Activated CD8-positive, alpha-beta memory T cell treated with anti-CD3 and anti-CD28 coated beads, Interleukin-2, amount 10 ng/mL, durations not matched to agents 7 days and 5 days (primary cell): ENCODE measurements at places on chromosomes 12 and 14. TPM values are rescaled to one million over a fixed set of nuclear protein-coding genes. Genes with fewer than 3 reads are reported as not detected.
A peak's percentile ranks its signal among the peaks of the same experiment; 100 is the strongest.

Gene TPPP2
- not detected for total RNA-seq

DNA sequence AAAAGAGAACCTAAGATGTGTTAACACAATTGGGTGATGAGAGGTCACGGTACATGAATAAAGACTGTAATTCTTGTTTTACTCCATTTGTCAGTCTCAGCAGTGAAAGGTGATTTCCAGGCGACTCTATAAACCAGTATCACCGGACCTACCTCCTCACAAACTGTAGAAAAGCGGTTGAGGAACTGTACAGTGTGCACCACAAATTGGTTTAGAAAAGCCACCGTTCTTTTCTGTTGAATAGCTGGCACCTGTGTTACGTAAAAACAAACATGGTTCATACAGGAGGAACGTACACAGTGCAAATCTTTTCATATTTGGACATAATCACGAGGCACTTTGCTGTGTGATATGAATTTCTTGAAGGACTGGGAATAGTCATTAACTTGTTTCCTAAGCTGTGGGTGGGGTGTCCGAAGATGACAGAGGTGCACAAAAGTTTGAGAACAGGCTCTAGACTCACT lies 663 bp downstream of the WASHC3 start:
- H3K4me3 ChIP-seq = peak overlapping the region; percentile 92
- H3K36me3 ChIP-seq = peaks cover 29% of the 10 kb centered on the region
- DNase-seq = peak; percentile 76
- H3K27ac ChIP-seq = peak overlapping the region; percentile 97
- peaks cover 45% of the 10 kb centered on the region for H3K4me1 ChIP-seq

Gene PIWIL1
- not detected for total RNA-seq

DNA sequence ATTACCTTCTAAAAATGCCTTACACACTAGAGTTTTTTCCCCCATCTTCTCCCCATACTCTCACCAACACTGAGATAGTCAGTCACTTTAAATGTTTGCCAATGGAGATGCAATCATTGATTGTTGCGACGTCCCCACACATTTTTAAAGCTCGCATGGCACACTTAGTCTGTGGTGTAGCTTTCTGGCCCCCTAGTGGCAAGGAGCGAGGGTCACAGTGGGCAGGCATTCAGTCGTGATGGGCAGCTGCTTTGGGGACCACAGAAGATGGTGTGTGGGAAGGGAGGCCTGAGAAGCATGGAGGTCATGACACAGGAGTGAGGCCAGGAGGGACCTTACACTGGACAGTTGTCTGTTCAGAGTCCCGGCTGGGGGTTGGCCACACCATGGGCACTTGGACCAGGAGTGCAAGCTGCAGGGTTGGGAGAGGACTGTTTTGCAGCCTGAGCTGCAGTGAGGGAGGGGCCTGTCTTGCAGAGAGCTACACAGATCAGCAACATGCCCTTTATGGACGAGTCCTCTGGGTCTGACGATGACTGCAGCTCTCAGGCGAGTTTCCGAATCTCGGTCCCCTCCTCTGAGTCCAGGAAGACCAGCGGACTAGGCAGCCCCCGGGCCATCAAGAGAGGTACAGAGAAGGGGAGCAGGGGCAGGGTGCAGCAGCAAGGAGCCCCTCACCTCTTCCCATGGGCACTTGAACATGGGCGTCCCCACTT lies 28.6 kb downstream of the PIGH start:
- H3K27me3 ChIP-seq = peaks cover 3% of the 10 kb centered on the region
- peaks cover 10% of the 10 kb centered on the region for H3K4me1 ChIP-seq
- H3K36me3 ChIP-seq = no peaks in the 10 kb centered on the region
- no peak overlapping the region for H3K4me3 ChIP-seq
- H3K27ac ChIP-seq = no peak overlapping the region

- H3K27ac ChIP-seq = no peak overlapping the region
- no peak for DNase-seq
- H3K4me3 ChIP-seq = no peak overlapping the region
- H3K4me1 ChIP-seq = no peaks in the 10 kb centered on the region
These were observed 369.0 kb downstream of the DIO2 start for GRCh38 chr14:79842270-79842669.

Gene NGB
- total RNA-seq = not detected

Gene ACOT6
- total RNA-seq = not detected

Gene DCN
- total RNA-seq = not detected

Gene GYS2
- not detected for total RNA-seq

GRCh38 chr14:34407951-34408350 lies 54.1 kb downstream of the SPTSSA start:
- no peak overlapping the region for H3K4me3 ChIP-seq
- DNase-seq = no peak
- no peak overlapping the region for H3K27ac ChIP-seq
- peaks cover 3% of the 10 kb centered on the region for H3K36me3 ChIP-seq
- H3K27me3 ChIP-seq = peaks cover 10% of the 10 kb centered on the region
- no peaks in the 10 kb centered on the region for H3K4me1 ChIP-seq

Gene GLS2
- total RNA-seq = 1.1 TPM

Gene HRK
- not detected for total RNA-seq

Gene TNS2
- 0.89 TPM for total RNA-seq

Gene BICDL1
- 59.8 TPM for total RNA-seq

Gene SLC25A47
- not detected for total RNA-seq

- H3K27me3 ChIP-seq = peaks cover 46% of the 10 kb centered on the region
- no peak overlapping the region for H3K27ac ChIP-seq
- no peaks in the 10 kb centered on the region for H3K36me3 ChIP-seq
These were observed 7.4 kb downstream of the SMOC1 start for GRCh38 chr14:69886453-69887242.

GRCh38 chr12:107891967-107892366 lies 117.5 kb downstream of the ASCL4 start:
- no peaks in the 10 kb centered on the region for H3K36me3 ChIP-seq
- no peaks in the 10 kb centered on the region for H3K4me1 ChIP-seq
- peaks cover 16% of the 10 kb centered on the region for H3K27me3 ChIP-seq
- no peak overlapping the region for H3K4me3 ChIP-seq

Gene KRT77
- total RNA-seq = not detected

DNA sequence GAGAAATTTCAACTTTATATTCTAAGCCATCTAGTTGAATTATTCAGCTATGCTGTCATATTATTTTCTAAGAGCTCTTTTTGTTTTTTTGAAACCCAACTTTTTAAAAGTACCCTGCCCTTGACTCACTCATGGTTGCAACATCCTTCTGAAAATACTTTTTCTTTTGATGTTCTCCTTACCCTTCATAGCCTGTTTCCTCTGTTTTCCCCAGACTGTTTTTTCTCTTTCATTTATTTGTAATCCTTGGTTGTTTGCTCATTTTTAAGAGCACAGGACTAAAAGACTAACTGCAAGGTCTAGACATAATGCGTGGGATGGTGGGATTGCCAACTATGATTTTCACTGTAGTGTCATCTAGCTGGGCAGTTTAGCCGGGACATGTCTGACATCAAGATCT lies 21.2 kb upstream of the CDKL1 start:
- no peak overlapping the region for H3K4me3 ChIP-seq
- H3K27me3 ChIP-seq = no peaks in the 10 kb centered on the region
- H3K36me3 ChIP-seq = peaks cover 43% of the 10 kb centered on the region
- no peak overlapping the region for H3K27ac ChIP-seq
- H3K4me1 ChIP-seq = no peaks in the 10 kb centered on the region

- H3K4me3 ChIP-seq = no peak overlapping the region
- DNase-seq = no peak
- no peak overlapping the region for H3K27ac ChIP-seq
These were observed 32.2 kb downstream of the SLC25A21 start for GRCh38 chr14:37140176-37140575.

GRCh38 chr14:86613786-86614185 lies 1083.8 kb downstream of the FLRT2 start:
- no peak for DNase-seq
- H3K36me3 ChIP-seq = no peaks in the 10 kb centered on the region
- no peak overlapping the region for H3K27ac ChIP-seq
- no peak overlapping the region for H3K4me3 ChIP-seq
- H3K27me3 ChIP-seq = no peaks in the 10 kb centered on the region

Gene MGAT2
- 75.9 TPM for total RNA-seq

Gene DAO
- total RNA-seq = not detected

- no peaks in the 10 kb centered on the region for H3K36me3 ChIP-seq
- H3K27ac ChIP-seq = no peak overlapping the region
- H3K4me1 ChIP-seq = no peaks in the 10 kb centered on the region
These were observed 7.5 kb downstream of the PTGR2 start for GRCh38 chr14:73859145-73859544.

DNA sequence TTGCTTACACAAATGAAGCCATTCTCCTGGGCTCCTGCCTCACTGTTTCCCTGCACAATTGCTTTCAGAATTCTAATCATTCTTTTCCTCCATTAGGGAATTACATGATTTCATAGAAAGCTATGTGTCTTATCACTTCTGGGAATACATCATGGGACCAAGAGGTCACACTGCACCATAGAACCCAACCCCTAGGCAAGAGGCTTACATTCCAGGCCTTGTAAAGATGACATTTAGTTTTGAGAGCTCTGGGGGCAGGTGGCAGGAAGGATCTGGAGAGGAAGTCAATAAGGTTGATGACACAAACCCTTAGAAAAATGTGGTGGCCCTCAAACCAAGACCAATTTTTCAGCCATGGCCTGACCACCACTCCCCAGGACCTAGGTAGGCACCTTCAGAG lies 57.1 kb downstream of the NUAK1 start:
- peaks cover 14% of the 10 kb centered on the region for H3K27me3 ChIP-seq
- no peak overlapping the region for H3K4me3 ChIP-seq
- no peaks in the 10 kb centered on the region for H3K36me3 ChIP-seq
- no peaks in the 10 kb centered on the region for H3K4me1 ChIP-seq

DNA sequence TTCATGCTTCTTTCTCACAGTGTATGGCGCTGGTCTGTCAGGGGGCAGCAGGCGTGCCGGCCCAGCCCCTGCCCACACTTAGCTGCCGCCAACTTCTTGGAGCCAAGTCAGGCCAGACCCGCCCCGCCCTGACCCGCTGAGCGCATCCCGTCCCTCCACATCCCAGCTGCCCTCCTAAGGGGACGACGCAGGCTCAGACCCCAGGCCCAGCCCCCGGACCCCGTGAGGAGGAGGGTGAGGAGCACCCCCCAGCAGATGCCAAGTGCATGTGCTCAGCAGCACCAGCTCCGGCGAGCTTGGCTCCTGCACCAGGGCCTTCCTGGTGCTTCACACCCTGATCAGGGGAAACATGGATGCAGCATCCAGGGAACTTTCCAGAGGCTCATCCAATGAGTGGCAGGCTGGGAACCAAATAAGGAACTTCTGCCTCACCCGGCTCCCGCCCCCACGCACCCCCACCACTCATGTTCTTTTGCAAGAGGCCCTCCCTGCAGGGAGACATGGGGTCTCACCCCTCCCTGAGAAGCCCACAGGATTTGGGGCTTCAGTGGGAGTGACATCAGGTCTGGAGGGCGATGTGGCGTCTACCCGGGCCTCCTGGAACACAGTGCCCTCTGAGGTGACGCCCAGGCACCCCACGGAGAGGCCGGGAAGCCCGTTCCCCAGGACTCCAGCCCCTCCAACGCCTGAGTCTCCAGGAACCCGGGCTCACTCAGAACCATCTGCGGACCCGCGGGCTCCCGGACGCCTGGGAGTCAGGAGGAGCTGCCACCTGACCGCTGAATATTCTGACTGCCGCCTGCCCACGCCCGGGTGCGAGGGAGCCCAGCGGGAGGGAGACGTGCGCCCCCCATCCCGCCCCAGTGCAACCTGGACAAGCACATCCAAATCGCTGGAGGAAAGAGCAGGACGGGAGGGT lies 70.0 kb upstream of the GALNT9 start:
- peaks cover 7% of the 10 kb centered on the region for H3K27me3 ChIP-seq
- no peak overlapping the region for H3K4me3 ChIP-seq
- H3K27ac ChIP-seq = no peak overlapping the region
- no peaks in the 10 kb centered on the region for H3K36me3 ChIP-seq

DNA sequence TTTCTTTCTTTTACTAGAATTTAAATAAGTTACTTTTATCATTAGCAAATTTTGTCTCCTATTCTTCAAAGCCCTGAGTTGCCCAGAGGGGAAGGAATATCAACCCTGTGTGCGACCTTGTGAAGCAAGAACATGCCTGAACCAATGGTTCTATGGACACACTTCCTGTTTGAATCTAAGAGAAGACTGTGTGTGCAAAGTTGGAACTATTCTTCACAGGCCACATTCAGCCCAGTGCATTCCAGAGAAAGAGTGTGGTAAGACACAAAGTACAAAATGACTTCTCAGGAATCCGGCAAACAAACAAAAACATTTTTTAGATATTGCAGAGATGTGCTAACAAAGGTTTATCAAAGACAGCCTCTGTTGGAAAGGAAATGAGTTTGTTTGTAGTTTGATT lies 90.8 kb upstream of the PTPRQ start:
- no peak overlapping the region for H3K4me3 ChIP-seq
- H3K27ac ChIP-seq = no peak overlapping the region
- no peaks in the 10 kb centered on the region for H3K27me3 ChIP-seq
- H3K36me3 ChIP-seq = no peaks in the 10 kb centered on the region
- peaks cover 4% of the 10 kb centered on the region for H3K4me1 ChIP-seq

Gene NR2C1
- 35.5 TPM for total RNA-seq

DNA sequence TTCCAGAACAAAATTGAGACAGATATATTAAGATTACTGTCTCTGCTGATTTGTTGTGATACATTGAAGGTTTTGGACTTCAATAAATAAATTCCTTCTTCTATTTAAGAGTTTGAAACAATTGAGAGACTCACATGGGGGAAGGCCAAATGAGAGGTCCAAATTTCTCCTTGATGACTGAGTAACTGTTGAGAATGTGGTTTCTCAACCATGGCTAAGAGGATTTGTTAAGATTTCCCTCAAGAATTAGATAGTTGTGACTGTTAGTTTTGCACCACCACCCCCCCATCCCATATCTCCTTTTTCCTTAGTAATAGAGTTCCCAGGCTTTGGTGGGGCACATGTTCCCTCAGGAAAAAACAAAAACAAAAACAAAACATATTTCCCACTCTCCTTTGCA lies 47.7 kb upstream of the IGF1 start:
- no peak for DNase-seq
- H3K27me3 ChIP-seq = peaks cover 15% of the 10 kb centered on the region
- no peaks in the 10 kb centered on the region for H3K36me3 ChIP-seq

GRCh38 chr12:57770734-57771133 lies 1.2 kb downstream of the METTL1 start:
- peaks cover 31% of the 10 kb centered on the region for H3K4me1 ChIP-seq
- peaks cover 8% of the 10 kb centered on the region for H3K36me3 ChIP-seq

DNA sequence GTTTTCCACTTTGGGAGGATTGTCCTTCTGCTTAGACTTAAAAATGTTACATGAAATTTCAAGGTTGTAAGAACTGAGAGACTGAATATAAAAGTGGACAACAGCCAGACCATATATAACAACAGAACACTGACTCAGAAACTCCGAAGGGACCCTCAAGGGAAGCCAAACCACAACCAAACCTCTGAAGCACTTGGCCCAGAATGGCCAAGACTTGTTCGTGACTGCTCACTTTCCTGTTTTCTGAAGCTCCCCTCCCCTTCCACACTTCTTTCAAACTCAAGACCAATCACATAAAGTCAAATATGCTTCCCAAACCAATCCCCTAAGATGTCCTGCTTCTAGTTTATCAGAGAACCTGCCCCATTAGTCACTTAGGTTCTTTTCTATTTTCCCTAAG lies 13.7 kb downstream of the OR6J1 start:
- H3K36me3 ChIP-seq = no peaks in the 10 kb centered on the region
- peaks cover 12% of the 10 kb centered on the region for H3K27me3 ChIP-seq
- no peaks in the 10 kb centered on the region for H3K4me1 ChIP-seq
- H3K27ac ChIP-seq = no peak overlapping the region
- DNase-seq = no peak
- no peak overlapping the region for H3K4me3 ChIP-seq

- no peak overlapping the region for H3K4me3 ChIP-seq
- no peak for DNase-seq
- peaks cover 1% of the 10 kb centered on the region for H3K36me3 ChIP-seq
- H3K4me1 ChIP-seq = no peaks in the 10 kb centered on the region
- H3K27ac ChIP-seq = no peak overlapping the region
- no peaks in the 10 kb centered on the region for H3K27me3 ChIP-seq
These were observed 329.6 kb downstream of the TMTC2 start for GRCh38 chr12:83016218-83016835.

Gene SLC5A8
- not detected for total RNA-seq
